Left ventricle myocardium superior (tissue), 1 donor: ENCODE measurements at places on chromosomes 3 and 15. TPM values are rescaled to one million over a fixed set of nuclear protein-coding genes. Genes with fewer than 3 reads are reported as not detected.

The MORC1 gene
- not detected for total RNA-seq

The HTD2 gene
- total RNA-seq = 14.9 TPM

The CLDN18 gene
- total RNA-seq = not detected

The OIP5 gene
- total RNA-seq = not detected

The TRPM1 gene
- not detected for total RNA-seq

The CLRN1 gene
- total RNA-seq = not detected

The MINDY2 gene
- total RNA-seq = 37.2 TPM

The CCR8 gene
- total RNA-seq = not detected

The MNS1 gene
- 1.0 TPM for total RNA-seq

The PP2D1 gene
- not detected for total RNA-seq

The INKA1 gene
- total RNA-seq = 1.7 TPM

The REC114 gene
- total RNA-seq = 0.84 TPM

The GOLGA8G gene
- total RNA-seq = not detected

The GOLGA8J gene
- total RNA-seq = not detected

The GOLGA6L4 gene
- 0.50 TPM for total RNA-seq

The LINS1 gene
- total RNA-seq = 7.7 TPM

The EPHA6 gene
- total RNA-seq = 0.52 TPM

The CEMIP gene
- not detected for total RNA-seq

The SLC2A2 gene
- total RNA-seq = not detected

The ARL13B gene
- total RNA-seq = 4.5 TPM

The NAALADL2 gene
- total RNA-seq = 3.1 TPM

The CALML4 gene
- total RNA-seq = 0.99 TPM

The PRSS50 gene
- 0.10 TPM for total RNA-seq

The FNDC3B gene
- 64.4 TPM for total RNA-seq

The CIB1 gene
- total RNA-seq = 71.7 TPM

The CCNL1 gene
- 30.7 TPM for total RNA-seq

The BCL2A1 gene
- 0.55 TPM for total RNA-seq

The RASGRP1 gene
- 0.42 TPM for total RNA-seq

The DUOXA2 gene
- total RNA-seq = not detected

The POLQ gene
- 0.79 TPM for total RNA-seq

The ANKRD63 gene
- 1.0 TPM for total RNA-seq

The SNTN gene
- not detected for total RNA-seq

The GDPGP1 gene
- total RNA-seq = 13.8 TPM
